ENCODE measurements at places on chromosomes 7 and 10. TPM values are rescaled to one million over a fixed set of nuclear protein-coding genes. Genes with fewer than 3 reads are reported as not detected.

- no peak for DNase-seq
Observed at GRCh38 chr10:73872190-73872710, 2.1 kb downstream of the CAMK2G start.

The CNNM1 gene
- 0.19 TPM for total RNA-seq

The TMEM236 gene
- total RNA-seq, result 2.2 TPM

DNA sequence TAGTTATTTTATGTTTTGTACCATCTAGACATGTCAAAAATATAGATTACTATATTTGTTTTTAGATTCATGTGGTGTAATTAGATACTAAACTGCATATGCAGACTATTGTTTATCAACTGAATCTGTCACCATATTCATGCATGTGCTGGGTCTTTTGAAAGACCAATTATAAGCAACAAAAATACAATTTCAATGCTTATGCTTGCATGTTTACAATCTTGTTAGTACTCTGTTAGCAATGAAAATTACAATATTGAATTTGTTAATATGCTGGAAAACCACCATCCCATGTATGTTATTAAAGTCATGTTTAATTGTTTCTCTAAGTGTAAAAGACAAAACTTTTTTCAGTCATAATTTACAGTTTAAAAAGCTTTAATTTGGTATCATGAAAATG, 140.9 kb downstream of the HGF start:
- DNase-seq, result no peak

GRCh38 chr7:47249361-47249760, 332.6 kb downstream of the TNS3 start:
- DNase-seq, result no peak

GRCh38 chr10:71512312-71512711, 115.6 kb downstream of the CDH23 start:
- DNase-seq, result peak; percentile 73

All from posterior vena cava (tissue), 2 donors.